ENCODE measurements at places on chromosomes 7 and 10.

DNA sequence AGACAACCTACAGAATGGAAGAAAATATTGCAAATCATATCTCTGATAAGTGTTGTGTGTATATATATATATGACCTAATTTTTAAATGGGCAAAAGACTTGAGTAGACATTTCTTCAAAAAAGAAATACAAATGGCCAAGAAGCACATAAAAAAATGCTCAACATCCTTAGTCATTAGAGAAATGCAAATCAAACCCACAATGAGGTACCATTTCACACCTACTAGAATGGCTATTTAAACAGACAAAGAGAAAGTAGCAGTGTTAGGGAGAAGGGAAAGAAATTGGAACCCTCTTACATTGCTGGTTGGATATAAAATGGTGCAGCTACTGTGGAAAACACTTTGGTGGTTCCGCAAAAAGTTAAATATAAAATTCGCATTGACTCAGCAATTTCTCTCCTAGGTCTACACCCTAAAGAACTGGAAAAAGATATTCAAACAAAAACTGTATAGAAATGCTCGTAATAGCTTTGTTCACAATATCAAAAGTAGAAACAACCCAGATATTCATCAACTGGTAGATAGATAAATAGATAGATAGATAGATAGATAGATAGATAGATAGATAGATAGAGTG lies 16.3 kb downstream of the ACSL5 start:
- DNase-seq = no peak

DNA sequence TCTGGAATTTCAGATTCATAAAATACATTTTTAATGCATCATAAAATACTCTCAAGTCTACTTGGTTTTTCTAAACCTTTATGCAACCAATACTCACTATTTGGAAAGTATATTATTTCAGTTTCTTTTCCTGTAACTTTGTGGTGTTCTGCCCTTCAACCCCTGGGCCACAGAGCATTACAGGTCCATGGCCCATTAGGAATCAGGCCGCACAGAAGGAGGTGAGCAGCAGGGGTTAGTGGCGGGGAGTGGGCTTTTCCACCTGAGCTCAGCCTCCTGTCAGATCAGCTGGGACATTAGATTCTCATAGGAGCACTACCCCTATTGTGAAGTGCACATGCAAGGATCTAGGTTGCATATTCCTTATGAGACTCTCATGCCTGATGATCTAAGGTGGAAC lies 9.7 kb downstream of the SNX13 start:
- DNase-seq = no peak

DNA sequence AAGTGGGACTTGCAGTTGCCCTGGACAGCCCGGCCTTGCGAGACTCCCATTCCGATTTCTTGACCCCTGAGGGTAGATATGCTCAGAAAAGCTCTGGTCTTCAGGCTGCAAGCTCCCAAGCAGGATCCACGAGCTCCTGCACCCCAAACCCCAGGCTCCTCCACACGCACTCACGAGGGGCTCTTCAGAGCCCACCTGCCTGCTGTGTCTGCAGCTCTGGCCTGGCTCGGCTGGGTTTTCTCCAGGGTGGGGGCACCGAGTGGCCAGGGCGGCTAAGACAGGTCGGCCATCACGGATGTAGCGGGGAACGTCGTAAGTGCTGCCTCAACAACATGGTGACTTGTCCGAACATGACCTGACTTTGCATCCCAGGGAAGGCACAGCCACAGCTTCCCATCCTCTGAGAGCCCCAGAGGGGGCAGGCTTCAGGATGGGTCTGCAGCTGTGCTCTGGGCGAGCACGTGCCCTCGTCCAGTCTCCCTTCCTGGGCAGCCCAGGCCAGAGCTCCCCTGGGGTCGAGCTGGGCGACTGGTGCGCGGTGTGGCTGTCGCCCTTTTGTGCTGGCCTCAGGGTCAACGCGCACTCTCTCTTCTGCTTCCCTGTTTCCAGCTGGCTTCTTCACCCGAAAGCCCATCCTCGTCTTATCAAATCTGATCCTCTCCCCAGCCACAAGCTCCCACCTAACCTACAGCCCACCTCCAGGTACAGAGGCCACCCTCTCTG lies 415.3 kb downstream of the DNAJB6 start:
- DNase-seq = no peak

DNA sequence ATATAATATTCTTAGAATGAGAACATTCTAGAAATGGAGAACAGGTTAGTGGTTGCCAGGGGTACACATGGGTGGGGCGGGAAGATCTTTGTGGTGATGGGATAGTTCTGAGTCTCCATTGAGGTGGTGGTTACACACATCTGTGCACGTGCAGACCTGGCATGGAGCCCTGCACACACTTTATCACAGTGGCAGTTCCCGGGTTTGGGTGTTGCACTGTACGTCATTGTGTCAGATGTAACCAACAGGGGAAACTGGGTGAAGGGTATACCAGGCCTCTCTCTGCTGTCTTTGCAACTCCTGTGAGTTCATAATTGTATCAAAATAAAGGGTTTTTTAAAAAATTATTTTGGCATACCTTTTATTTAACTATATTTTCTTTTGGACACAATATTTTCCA lies 51.1 kb downstream of the LMTK2 start:
- no peak for DNase-seq

GRCh38 chr7:28002638-28003037 lies 178.0 kb downstream of the JAZF1 start:
- no peak for DNase-seq
